ENCODE measurements at places on chromosomes 13 and 19. TPM values are rescaled to one million over a fixed set of nuclear protein-coding genes. Genes with fewer than 3 reads are reported as not detected.

Gene ERICH4
- total RNA-seq: not detected

Gene RXFP2
- total RNA-seq: not detected

Gene PSG5
- not detected for total RNA-seq

Gene ACP7
- total RNA-seq: 0.46 TPM

Gene DUXA
- total RNA-seq: not detected

Gene SLITRK5
- 0.08 TPM for total RNA-seq

Gene MYO16
- 1.4 TPM for total RNA-seq

Gene SPRY2
- 21.7 TPM for total RNA-seq
